Heart right ventricle (tissue), 16 donors: ENCODE measurements at places on chromosomes 1 and 21. TPM values are rescaled to one million over a fixed set of nuclear protein-coding genes. Genes with fewer than 3 reads are reported as not detected.
A peak's percentile ranks its signal among the peaks of the same experiment; 100 is the strongest.

- H3K4me3 ChIP-seq: no peak overlapping the region
- H3K27ac ChIP-seq: no peak overlapping the region
- H3K4me1 ChIP-seq: peaks cover 21% of the 10 kb centered on the region
- H3K27me3 ChIP-seq: no peaks in the 10 kb centered on the region
- DNase-seq: no peak
Measured at GRCh38 chr1:41232305-41232704, 9.8 kb downstream of the SCMH1 start.

GRCh38 chr1:40634901-40635655 is 30.4 kb downstream of the RIMS3 start:
- H3K36me3 ChIP-seq: no peaks in the 10 kb centered on the region
- peaks cover 11% of the 10 kb centered on the region for H3K4me1 ChIP-seq
- no peak overlapping the region for H3K4me3 ChIP-seq
- no peak for DNase-seq
- no peaks in the 10 kb centered on the region for H3K27me3 ChIP-seq

Gene RHCE
- 3.0 TPM for total RNA-seq

DNA sequence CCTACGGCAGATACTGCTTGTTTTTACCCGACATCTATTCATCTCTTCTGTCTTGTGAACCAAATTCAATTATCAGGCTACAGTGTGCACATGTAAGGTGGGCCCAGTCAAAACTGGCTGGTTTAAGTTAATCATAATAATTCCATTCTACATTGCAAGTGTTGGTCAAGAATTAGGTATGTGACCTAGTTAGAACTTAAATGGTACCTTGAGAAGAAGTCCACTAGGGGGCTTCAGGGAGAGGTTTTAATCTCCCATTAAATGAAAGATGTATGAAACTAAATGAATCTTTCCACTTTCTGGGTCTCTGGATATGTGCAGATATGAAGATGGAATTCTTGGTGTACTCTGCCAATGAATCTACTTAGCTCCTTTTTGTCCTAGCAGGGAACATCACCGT is 187.1 kb downstream of the CDC42BPA start:
- H3K36me3 ChIP-seq: no peaks in the 10 kb centered on the region
- no peak overlapping the region for H3K4me3 ChIP-seq
- H3K4me1 ChIP-seq: no peaks in the 10 kb centered on the region
- H3K27me3 ChIP-seq: no peaks in the 10 kb centered on the region
- no peak overlapping the region for H3K27ac ChIP-seq
- DNase-seq: no peak

Gene PKNOX1
- 8.9 TPM for total RNA-seq

DNA sequence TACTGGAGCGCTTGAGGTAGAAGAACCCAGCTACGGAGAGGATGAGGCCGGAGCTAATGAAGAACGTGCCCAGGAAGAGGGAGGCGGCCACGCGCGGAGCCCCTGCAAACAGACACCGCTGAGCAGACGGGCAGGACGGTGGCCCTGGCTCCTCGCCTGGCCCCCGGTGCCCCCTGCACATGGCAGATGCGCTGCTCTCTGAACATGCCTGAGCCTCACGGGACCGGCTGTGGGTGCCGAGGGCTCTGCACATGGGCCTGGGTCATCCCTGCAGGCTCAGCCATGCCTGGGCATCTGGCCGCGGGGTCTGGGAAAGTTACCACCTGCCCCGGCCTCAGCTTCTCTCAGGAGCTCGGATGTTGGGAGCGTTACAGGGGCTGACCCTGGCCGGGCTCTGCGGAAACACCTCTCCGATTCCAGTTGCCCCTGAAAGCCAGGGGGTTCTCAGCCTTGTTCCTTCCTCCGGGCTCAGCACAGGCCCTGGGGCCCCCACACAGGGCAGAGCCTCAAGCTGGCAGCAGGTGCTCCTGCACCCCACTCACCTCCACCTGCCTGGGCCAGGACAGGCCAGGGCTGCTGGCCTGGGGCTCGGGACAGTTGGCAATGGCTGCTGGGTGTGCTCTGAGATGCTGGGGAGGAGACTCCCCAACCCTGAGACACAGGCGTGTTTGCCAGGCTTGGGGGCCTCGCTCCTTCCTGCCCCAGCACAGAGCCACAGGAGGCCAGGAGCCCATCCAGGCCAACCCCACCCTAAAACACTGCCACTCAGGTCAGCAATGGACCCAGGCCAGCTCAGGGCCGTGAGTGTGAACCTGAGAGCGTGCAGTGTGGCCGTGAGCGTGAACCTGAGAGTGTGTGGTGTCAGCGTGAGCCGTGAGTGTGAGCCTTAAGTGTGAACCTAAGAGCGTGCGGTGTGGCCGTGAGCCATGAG is 12.1 kb upstream of the RNF223 start:
- no peak overlapping the region for H3K27ac ChIP-seq
- no peaks in the 10 kb centered on the region for H3K4me1 ChIP-seq
- H3K4me3 ChIP-seq: no peak overlapping the region

- H3K27ac ChIP-seq: no peak overlapping the region
- no peaks in the 10 kb centered on the region for H3K27me3 ChIP-seq
- DNase-seq: no peak
Measured at GRCh38 chr1:198726455-198726854, 87.6 kb downstream of the PTPRC start.

DNA sequence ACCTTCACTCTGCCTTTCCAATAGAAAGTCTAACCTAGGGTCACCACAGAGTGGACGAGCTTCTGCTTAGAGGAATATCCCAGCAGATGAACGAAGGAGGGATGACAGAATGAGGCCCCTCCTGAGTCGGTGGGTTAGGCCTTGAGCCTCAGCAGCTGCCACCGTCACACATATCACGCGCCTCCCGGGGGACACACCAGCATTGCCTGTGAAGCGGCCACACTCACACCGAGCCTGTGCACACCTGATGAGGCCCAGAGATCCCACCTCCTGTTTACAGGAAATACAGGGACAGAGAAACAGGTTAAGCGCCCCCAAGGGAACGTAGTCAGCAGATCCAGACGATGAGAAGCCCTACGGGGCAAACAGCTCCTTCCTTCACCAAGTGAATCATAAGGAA is 25.1 kb upstream of the LRRC47 start:
- no peak overlapping the region for H3K27ac ChIP-seq
- no peaks in the 10 kb centered on the region for H3K36me3 ChIP-seq
- no peaks in the 10 kb centered on the region for H3K4me1 ChIP-seq
- no peaks in the 10 kb centered on the region for H3K27me3 ChIP-seq
- no peak for DNase-seq
- no peak overlapping the region for H3K4me3 ChIP-seq

Gene RGS4
- 1.6 TPM for total RNA-seq

DNA sequence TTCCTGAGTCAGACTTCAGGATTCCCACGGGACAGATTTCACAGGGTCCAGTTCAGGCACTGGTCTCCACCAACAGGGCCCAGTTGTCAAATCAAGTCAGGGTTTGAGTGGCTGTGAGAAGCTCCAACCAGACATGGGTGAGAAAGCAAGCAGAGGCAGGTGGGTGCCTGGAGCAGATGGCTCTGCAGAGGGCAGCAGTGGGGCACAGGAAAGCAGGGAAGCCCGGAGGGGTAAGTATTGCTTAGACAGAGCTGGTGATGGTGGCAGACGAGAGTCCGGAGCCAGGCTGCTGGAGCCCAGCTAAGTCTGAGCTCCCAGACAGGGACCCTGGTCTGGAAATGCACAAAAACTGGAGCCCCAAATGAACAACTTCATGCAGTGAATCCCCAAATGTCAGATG is 40.4 kb downstream of the RIMS3 start:
- DNase-seq: peak; percentile 36
- H3K27me3 ChIP-seq: no peaks in the 10 kb centered on the region
- H3K27ac ChIP-seq: no peak overlapping the region
- H3K4me3 ChIP-seq: no peak overlapping the region
- no peaks in the 10 kb centered on the region for H3K36me3 ChIP-seq
- H3K4me1 ChIP-seq: no peaks in the 10 kb centered on the region

Gene BEND5
- total RNA-seq: 3.5 TPM

- H3K4me1 ChIP-seq: no peaks in the 10 kb centered on the region
- DNase-seq: no peak
- no peaks in the 10 kb centered on the region for H3K27me3 ChIP-seq
- H3K27ac ChIP-seq: no peak overlapping the region
- H3K36me3 ChIP-seq: no peaks in the 10 kb centered on the region
- no peak overlapping the region for H3K4me3 ChIP-seq
Measured at GRCh38 chr1:236515443-236515958, 8.3 kb upstream of the LGALS8 start.

- no peaks in the 10 kb centered on the region for H3K36me3 ChIP-seq
- H3K4me3 ChIP-seq: no peak overlapping the region
- H3K27me3 ChIP-seq: no peaks in the 10 kb centered on the region
- H3K27ac ChIP-seq: no peak overlapping the region
- DNase-seq: no peak
Measured at GRCh38 chr1:73556270-73556669, 641.7 kb downstream of the LRRIQ3 start.

Gene LRRC3
- total RNA-seq: 1.6 TPM

- no peak overlapping the region for H3K4me3 ChIP-seq
- DNase-seq: no peak
- H3K36me3 ChIP-seq: no peaks in the 10 kb centered on the region
- H3K27ac ChIP-seq: no peak overlapping the region
- peaks cover 10% of the 10 kb centered on the region for H3K27me3 ChIP-seq
- H3K4me1 ChIP-seq: no peaks in the 10 kb centered on the region
Measured at GRCh38 chr1:34367954-34368353, 191.2 kb downstream of the C1orf94 start.
